Right lung (tissue), 10 donors: ENCODE measurements at places on chromosomes 5 and 9. TPM values are rescaled to one million over a fixed set of nuclear protein-coding genes. Genes with fewer than 3 reads are reported as not detected.

DNA sequence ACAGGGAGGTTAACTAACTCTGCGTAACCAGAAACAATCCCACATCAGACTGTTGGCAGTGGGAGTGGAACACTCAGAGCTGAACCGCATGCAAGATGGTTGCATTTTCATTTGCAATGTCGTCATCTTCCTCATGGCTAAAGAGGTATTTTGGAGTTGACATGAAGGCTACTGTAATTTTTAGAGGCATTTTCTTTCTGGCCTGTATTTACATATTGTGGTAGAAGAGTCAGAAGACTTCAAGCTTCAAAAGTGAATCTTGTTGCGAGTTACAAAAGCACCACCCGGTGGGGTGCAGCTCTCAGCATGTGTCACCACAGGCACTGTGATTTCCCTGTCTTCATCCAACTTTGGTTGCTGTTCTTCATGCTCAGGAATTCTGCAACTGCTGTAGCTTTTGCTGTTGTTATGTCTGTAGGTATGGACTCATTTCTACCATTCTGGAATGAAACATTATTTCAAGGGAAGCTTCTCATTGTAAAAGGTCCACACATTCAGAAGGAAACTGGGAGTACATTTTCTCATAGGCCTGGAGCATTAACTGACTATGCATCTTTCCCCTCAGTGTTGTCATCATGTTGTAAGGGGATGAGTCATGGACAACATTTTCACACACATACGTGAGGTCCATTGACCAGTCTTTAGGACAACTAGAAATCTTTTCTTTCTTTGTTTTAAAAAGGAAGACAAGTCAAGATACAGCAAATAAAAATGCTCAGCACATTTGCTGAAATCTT lies 35.4 kb upstream of the GDNF start:
- no peak for DNase-seq

DNA sequence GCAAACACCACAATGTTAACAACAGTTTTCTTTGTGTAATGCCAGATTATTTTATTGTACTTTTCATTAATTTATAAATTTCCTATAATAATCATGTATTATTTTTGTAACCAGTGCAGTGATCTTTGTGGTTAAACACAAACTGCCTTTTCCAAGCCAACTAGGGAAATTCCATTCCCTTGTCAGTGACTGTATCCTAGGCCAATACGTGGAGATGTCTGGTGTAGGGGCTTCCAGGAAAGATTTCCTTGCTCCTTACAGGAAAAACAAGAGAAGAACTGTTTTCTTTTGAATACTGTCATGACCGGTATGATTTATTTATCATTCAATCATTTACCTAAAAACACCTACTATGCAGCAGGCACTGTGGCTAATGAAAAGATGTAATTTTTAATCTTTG lies 31.4 kb downstream of the FANCC start:
- DNase-seq, result no peak

DNA sequence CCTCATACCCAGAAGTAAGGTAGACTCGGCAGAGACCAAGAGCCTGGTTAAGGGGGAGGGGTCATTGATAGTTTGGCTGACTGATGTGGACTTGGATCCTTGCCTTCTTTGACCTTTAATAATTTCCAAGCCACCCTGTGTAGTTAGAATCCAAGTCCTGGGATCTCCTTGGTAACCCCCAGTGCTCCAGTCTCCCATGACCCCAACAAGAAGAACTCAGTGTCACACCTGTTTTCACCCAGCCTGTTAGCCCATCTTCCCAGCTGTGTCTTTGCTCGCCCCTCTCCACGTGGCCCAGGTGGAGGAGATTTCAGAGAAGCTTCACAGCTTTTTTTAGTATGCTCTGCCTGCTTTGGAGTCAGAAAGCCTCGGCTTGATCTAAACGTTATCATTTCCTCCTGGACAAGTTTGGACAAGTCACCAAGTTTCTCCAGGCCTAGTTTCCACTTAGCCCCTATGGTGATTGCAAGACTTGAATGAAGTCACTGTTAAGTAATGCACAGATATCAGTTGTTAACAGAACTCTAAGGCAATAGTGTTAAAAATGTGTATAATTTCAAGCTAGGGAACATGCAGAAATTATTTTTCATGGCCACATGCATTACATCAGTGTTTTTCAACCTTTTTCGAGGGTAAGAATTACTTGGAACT lies 170.0 kb downstream of the TMEM38B start:
- DNase-seq, result no peak

Gene IFNE
- 0.55 TPM for polyA plus RNA-seq

DNA sequence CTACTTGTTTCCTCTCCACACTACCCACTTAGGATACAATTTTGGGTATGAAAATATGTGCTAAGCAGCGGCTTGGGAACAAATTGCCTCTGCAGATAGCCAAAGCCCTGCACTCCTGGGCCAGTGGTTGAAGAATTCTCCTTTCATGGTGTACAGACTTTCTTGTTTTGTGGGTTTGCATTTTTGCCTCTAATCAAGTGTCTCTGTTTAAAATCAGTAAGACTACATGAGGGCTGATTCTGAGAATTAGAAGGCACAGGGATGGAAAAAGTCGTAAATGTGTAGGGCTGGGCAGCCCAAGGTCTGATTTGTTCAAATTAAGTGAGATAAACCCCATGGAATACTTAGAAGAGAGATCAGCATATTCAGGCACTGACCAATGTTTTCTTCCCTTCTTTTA lies 103.7 kb upstream of the CD180 start:
- DNase-seq, result no peak

DNA sequence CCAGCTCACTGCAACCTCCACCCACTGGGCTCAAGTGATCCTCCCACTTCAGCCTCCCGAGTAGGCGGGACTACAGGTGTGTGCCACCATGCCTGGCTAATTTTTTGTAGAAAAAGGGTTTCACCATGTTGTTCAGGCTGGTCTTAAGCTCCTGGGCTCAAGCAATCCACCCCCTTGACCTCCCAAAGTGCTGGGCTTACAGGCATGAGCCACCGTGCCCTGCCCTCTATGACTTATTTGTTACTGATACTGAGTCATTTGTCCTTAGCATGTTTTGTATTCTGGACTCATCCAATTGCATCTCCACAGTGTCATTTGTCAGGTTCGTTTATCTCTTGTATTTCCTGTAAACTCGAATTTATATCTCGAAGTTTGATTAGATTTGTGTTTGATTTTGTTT lies 2.7 kb upstream of the ITK start:
- DNase-seq, result no peak

Gene NPM1
- 1,884 TPM for polyA plus RNA-seq

GRCh38 chr5:8770431-8770830 lies 775.4 kb downstream of the SEMA5A start:
- DNase-seq, result no peak

Gene MEIKIN
- not detected for polyA plus RNA-seq

GRCh38 chr5:179153341-179153901 lies 93.2 kb downstream of the ZNF354C start:
- DNase-seq, result no peak

Gene POLR3G
- polyA plus RNA-seq, result 4.9 TPM

Gene INVS
- 29.7 TPM for polyA plus RNA-seq

DNA sequence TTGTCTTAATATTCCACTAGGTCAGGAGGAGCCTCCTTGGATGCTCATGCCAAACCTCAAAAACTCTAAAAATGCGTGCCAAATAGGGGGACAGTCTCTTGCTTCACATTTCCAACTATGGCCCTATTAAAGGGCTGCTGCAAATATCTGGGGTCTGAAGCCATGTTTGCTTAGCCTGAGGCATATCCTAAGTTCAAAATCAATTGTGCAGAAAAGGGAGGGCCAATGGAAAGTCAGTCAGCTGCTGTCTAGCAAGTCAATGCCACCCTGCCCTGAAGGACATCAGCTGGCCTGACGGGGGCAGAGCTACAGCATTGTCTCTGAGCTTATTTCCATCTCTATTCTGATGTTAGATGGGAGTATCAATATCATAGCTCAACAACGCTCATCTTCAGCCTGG lies 93.6 kb downstream of the SH3TC2 start:
- DNase-seq, result no peak

- DNase-seq, result no peak
Observed at GRCh38 chr5:73901455-73901854, 275.5 kb downstream of the ARHGEF28 start.

GRCh38 chr9:95495961-95496360 lies 20.8 kb downstream of the PTCH1 start:
- DNase-seq, result no peak

DNA sequence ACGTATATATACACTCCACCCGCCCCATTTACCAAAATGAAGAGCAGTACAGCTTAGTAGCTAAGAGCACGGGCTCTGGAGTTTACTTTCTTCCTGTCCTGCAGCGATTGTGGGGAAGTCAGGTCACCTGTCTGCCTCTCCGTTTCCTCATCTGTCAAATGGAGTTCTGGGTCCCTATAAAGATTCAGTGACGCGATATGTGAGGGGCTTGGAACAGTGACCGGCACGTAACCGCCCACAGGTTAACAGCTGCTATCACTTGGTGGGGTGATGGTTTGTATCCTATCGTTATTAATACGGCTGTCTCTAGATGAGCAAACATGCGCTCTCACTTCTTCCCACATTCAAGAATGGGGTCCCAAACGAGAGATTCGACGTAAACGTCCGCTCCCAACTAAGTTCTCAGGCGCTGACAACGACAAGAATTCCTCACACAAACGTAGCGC lies 426 bp downstream of the FAM114A2 start:
- DNase-seq, result no peak

Gene PCDHA9
- polyA plus RNA-seq, result 0.04 TPM

Gene IFNA8
- polyA plus RNA-seq, result not detected

DNA sequence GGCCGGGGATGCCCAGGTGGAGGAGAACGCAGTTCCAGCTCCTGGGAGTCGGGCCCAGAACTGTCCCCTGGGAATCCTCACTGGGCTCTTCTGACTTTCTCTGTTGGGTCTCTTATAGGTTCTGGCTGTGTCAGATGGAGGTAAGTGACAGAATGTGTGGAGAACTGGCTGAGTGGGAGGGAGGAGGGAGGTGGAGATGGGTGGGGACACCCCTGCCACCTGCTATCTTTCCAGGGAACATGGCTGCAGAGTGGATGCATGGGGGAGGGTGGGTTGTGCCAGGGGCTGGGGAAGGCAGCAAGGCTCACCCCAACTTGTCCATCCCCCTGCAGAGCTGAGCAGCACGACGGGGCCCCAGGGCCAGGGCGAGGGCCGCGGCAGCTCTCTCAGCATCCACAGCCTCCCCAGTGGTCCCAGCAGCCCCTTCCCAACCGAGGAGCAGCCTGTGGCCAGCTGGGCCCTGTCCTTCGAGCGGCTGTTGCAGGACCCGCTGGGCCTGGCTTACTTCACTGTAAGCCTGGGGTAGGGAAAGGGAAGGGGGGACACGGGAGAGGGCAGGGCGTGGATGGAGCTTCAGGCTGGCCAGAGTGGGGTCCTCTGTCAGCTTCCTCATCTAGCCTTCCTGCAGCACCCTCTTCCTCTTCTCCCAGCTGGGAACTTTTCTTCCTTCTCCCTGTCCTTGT lies 8.3 kb downstream of the RGS14 start:
- no peak for DNase-seq

DNA sequence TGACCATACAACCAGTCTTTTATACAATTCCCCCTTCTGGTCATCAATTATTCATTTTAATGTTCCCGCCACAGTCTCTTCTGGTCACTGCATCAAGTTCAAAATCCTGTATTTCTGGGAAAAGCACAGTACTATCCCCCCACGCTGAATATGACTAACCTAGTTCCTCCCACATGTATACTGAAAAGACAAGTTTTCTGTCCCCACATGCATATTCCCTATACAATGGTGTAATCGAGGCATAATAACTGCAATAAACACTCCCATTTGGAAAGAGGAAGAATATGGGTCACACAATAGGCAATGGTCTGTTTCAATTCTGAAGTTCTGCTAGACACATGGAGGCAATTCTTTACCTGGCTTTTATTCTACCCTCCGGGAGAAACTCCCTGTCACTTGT lies 344.9 kb downstream of the EFNA5 start:
- no peak for DNase-seq

DNA sequence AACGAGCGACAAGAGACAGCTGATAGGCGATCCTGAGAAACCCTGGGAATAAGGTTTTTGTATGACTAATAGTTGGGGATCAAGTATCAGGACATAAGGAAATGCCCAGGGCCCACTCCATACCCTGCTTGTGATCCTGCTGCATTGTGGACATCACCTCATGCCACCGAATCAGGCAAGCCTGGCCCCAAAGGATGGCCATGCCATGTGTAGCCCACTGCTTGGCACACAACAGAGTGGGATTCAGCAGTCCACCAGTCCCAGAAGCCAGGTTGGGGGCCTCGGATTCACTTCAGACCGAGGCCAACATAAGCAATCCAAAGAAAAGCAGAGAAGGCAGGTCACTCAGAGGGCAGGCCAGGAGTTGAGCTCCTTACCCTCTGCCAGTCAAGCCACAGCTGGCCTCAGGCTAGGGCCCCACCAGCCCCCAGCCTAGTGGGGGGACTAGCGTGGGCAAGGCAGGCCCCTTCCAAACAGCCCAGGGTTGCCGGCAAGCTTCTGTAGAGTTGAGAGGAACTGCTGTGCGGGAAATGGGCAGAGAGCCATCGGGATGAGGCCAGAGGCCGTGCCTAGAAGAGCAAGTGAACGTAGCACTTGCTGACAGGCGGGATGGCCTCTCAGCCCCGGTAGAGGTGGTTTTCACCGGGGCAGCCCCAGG lies 5.0 kb downstream of the NOP16 start:
- DNase-seq, result no peak

DNA sequence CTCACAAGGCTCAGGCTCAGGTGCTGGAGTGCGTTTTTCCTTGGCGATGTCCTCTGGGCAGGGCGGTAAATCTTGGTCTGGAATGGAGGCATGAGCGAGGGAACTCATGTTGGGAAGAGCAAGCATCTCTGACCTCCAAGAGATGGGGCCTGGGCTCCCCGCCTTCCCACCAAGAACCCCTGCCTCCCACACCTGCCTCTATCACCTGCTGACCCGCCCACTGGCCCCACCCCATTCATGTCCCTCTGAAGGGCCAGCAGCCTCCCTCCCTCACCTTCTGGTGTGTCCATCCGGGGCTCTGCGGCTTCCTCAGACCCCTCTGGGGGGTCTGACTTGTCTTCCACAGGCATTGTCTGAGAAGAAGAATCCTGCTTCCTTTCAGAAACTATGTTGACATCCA lies 10.9 kb downstream of the CIZ1 start:
- no peak for DNase-seq

Gene ROR2
- 26.2 TPM for polyA plus RNA-seq

- DNase-seq, result no peak
Observed at GRCh38 chr9:134152488-134152887, 11.9 kb downstream of the RNU6ATAC start.

DNA sequence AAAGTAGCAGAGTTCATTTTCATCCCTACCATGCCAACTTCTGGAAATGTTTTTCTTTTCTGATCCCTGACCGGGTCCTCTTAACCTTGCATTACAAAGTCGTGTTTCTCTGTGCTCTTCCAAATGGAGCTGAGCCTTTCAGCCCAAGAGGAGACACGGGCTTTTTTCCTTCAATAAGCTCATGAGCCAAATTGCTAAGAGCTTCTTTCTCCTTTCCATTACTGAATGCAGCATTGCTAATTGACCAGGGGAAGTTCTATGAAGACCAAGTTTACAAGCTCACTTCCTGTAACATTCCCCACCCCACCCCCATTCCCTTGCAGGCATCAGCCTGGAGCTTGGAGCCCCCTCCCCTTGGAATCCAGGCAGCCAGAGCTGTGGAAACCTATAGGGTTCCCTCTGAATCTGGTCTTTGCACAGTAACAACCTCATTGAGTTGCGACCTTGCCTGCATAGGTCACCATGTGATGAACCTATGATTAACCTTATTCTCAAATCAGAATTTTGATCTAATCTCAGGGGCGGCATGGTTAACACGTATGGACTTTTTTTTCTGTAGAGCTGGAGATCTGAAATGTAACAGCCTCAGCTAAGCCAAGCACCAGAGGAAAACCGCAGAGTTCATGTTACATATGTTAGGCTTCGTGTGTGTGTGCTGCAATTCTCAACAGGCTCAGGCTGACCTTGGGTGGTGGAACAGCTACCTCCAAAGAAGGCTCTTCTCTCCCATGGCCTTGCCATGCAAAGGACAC lies 395.7 kb upstream of the ZNF462 start:
- DNase-seq, result no peak

Gene RANBP3L
- 2.8 TPM for polyA plus RNA-seq
